ENCODE measurements at places on chromosomes 16 and 17. TPM values are rescaled to one million over a fixed set of nuclear protein-coding genes. Genes with fewer than 3 reads are reported as not detected.

GRCh38 chr17:28317966-28318758 lies 838 bp upstream of the TMEM97 start:
- H3K4me3 ChIP-seq = peak overlapping the region; percentile 82
- H3K27me3 ChIP-seq = peaks cover 3% of the 10 kb centered on the region
- H3K36me3 ChIP-seq = no peaks in the 10 kb centered on the region

DNA sequence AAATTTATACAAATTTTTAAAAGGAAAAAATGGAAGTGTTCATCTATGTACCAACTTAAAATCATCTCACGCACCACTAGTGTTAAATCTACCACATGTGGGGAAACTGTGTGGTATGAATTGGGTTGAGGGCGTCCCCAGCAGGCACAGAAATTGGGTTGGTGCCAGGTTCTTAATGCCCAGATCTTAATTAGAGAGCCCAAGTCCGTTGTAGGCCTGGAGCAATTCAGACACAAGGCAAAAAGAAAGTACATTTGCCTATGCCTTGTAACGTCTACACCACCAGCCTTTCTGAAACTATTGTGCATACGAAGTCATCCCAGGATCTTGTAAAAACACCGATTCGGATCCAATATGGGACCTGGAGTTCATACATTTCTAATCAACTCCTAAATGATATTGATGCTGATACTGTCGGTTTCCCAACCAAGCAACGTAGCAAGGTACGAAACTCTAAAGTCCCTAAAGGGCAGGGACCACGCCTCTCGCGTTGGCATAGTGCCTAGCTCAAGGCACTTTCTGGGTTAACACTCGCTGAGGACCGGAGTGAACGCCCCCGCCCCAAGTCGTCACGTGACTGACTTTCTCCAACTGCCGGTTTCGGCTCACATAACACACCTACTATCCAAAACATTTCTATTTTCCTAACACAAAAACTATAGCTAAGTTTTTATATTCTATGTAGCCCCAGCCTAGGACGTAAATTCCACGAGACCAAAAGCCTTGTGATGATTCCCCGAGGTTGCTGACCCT lies 945 bp upstream of the UQCRC2 start:
- peak; percentile 57 for DNase-seq
- peak overlapping the region; percentile 79 for H3K4me3 ChIP-seq
- peaks cover 69% of the 10 kb centered on the region for H3K4me1 ChIP-seq
- H3K27me3 ChIP-seq = no peaks in the 10 kb centered on the region
- H3K36me3 ChIP-seq = peaks cover 17% of the 10 kb centered on the region
- peak overlapping the region; percentile 95 for H3K27ac ChIP-seq

Gene ARL5C
- not detected for total RNA-seq

Gene CCL7
- not detected for total RNA-seq

GRCh38 chr17:54237911-54238515 lies 415.3 kb downstream of the KIF2B start:
- no peak for DNase-seq
- H3K27ac ChIP-seq = no peak overlapping the region
- H3K36me3 ChIP-seq = no peaks in the 10 kb centered on the region
- no peaks in the 10 kb centered on the region for H3K4me1 ChIP-seq
- no peak overlapping the region for H3K4me3 ChIP-seq

DNA sequence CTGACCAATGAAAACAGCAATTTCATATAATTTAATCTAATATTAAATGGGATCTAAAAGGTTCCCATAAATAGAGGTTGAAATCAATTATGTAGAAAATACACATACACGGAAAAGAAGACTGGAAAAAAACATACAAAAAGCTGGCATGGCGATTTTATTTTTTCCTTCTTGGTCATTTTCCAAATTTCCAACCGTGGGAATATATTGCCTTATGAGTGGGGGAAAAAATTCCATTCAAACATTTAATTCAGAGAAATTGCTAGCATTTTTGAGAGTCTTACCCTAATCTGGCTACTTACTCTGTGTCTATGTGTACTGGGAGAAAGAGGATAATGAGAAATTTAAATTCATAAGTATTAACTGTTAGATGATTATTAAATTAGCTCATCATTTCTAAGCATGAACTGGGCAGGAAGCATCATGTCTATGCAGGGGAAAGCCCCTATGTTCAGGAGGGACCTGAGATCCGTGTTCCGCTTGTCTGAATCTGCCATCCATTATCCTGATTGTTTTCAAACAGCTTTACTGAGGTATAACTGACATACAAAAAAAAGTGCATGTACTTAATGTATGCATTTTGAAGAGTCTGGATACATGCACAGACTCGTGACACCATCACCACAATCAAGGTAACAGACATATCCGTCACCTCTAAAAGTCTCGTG lies 145.2 kb downstream of the XYLT1 start:
- H3K36me3 ChIP-seq = no peaks in the 10 kb centered on the region
- DNase-seq = no peak
- peaks cover 4% of the 10 kb centered on the region for H3K4me1 ChIP-seq
- H3K27me3 ChIP-seq = no peaks in the 10 kb centered on the region

Measured in left ventricle myocardium inferior (tissue), 1 donor.